ENCODE measurements at places on chromosomes 4 and X.

DNA sequence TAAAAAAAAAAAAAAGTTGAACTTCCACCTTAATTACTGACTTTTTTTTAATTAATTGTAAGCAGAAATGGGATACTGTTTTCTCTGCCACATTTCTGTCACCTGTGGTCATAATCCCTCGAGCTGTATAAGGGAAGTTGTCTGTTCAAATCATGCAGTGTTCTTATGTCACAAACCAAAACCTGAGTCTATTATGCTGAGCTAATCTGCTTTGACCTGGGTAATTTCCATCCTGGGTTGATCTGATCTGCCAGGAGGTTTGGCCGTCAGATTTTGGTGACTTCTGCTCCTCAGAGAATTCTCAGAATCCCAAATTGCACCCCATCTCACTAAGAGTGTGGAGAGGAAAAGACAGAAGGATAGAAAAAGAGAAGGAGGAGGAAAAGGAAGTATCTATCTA lies 683.1 kb downstream of the KCTD8 start:
- no peak for DNase-seq

DNA sequence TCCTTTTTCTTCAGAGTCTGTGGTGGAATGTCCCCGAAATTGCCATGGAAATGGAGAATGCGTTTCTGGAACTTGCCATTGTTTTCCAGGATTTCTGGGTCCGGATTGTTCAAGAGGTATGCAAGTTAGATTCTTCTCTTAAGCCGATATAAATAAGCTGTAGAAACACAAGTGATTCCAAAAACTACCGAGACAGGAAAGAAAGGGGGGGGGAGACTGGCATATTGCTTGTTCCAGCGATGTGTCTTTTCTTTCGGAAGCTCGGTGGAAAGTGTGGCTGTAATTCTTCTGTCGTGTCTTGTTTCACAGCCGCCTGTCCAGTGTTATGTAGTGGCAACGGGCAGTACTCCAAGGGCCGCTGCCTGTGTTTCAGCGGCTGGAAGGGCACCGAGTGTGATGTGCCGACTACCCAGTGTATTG lies 236.9 kb downstream of the DCTD start:
- DNase-seq: peak; percentile 39

DNA sequence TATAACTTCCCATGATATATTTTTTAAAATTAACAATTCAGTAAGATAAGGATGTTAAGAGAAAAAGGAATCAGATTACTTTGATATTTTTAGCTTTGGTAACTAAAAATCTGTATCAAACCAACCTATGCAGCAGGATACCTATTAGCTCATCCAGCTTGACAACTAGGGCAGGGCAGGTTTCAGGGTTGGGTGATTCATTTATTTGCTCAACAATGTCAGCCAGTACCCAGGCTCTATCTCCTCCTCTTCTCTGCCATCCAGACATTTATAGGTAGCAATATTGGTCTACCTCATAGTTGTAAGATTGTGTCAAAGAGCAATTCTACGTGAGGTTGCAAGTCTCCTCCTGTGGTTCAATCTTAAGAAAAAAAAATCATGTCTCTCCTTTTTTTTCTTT lies 421.9 kb downstream of the ANKRD50 start:
- DNase-seq: no peak

DNA sequence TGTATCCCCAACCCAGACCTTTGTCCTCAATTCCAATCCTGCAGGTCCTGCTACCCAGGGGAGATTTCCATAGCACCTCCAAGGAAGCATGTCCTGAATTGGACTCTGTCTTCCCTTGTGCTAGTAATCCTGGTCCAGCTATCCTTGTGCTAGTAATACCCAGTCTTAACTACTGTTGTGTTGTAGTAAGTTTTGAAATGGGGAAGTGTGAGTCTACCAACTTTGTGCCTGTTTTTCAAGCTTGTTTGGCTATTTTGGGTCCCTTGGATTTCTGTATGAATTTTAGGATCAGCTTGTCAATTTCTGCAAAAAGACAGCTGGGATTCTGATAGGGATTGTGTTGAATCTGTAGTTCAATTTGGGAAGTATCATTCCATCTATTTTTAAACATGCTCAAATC lies 51.4 kb downstream of the CD99L2 start:
- DNase-seq: no peak

- DNase-seq: peak; percentile 60
Measured at GRCh38 chr4:165461159-165461821, 82.5 kb downstream of the CPE start.

DNA sequence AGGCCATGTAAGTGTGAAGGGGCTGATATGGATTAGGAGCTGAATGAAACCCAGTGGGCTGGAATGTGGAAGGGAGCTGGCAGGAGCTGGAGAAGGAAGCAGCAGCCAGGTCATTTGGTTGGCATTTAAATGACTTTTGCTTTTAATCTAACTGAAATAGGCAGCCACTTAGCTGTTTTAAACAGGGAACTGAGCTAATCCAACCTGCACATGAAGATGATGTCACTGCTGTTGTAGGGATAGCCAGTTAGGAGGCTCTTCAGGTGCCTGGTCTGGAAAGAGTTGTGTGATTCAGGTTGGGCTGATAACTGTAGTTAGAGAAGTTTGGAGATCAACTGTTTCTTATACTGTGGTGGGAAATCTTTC lies 122.4 kb downstream of the PALLD start:
- DNase-seq: no peak

- DNase-seq: no peak
Measured at GRCh38 chr4:185257086-185257485, 47.7 kb downstream of the SNX25 start.

DNA sequence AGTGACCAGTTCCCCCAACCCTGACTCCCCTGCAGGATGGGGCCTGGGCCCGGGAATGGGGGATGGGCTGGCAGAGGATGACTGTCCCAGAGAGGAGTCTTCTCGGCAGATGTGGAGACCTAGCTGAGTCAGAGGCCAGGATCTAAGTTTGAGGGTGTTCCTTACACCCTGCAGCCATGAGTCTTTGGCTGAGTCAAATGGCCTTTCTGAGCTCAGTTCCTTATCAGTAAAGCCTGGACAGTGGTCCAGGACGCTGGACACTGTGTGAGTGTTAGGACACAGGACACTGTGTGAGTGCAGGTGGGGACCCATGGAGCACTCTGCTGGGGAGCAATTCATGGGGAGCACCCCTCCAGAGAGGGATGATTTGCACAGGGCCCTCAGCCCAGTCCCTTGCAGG lies 5.0 kb downstream of the IL9R start:
- no peak for DNase-seq

DNA sequence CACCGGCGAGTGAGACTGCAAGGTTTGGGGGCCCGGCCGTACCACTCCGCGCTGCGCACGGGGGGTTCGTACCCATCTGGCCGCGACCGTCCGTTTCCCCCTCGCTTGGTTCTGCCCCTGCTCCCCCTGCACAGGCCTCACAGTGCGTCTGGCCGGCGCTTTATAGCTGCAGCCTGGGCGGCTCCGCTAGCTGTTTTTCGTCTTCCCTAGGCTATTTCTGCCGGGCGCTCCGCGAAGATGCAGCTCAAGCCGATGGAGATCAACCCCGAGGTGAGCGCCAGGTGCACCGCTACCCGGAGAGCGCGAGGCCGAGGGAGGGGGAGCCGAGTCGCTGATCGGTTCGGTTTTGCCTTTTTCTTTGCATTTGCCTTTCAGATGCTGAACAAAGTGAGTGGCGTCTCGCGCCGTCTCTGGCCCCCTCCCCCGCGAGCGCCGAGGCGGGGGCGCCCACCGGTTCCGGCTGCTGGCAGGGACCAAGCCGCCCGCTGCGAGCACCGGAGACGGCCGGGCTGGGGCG lies at the start of gene UCHL1:
Gene UCHL1, plus strand, starts transcription at position 189 of the 517 bp plus-strand sequence. Its CDS starts 49 bp downstream, at position 238.
- peak; percentile 83 for DNase-seq

DNA sequence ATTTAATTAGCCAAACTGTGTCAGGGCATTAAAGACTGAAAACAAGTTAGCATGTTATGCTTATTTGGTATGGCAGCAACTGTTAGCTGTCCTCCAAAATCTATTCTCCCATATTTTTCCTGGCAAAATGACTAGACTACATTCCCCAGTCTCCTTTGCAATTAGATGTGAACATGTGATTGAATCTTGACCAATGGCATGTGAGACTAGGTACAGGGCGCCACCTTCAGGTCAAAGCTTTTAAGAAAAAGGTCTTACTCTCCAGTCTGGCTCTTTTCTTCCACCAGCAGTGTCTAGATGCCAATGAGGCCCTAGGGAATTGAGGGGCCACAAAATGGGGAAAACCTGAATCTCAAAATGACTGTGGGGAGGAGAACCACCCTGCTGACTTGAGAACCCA lies 408.2 kb downstream of the SMARCA1 start:
- DNase-seq: no peak

- DNase-seq: no peak
Measured at GRCh38 chrX:21799767-21800166, 39.6 kb upstream of the MBTPS2 start.
